CD14-positive monocyte (primary cell): ENCODE measurements at places on chromosomes 13 and 19.
A peak's percentile ranks its signal among the peaks of the same experiment; 100 is the strongest.

- DNase-seq = no peak
Observed at GRCh38 chr19:30703645-30704044, 331.5 kb downstream of the ZNF536 start.

GRCh38 chr13:40910324-40911050, 108.6 kb downstream of the ELF1 start:
- no peak for DNase-seq

- DNase-seq = no peak
Observed at GRCh38 chr19:50478901-50479715, 2.5 kb upstream of the GARIN5A start.

GRCh38 chr19:29409076-29409862, 116.5 kb upstream of the VSTM2B start:
- DNase-seq = no peak

DNA sequence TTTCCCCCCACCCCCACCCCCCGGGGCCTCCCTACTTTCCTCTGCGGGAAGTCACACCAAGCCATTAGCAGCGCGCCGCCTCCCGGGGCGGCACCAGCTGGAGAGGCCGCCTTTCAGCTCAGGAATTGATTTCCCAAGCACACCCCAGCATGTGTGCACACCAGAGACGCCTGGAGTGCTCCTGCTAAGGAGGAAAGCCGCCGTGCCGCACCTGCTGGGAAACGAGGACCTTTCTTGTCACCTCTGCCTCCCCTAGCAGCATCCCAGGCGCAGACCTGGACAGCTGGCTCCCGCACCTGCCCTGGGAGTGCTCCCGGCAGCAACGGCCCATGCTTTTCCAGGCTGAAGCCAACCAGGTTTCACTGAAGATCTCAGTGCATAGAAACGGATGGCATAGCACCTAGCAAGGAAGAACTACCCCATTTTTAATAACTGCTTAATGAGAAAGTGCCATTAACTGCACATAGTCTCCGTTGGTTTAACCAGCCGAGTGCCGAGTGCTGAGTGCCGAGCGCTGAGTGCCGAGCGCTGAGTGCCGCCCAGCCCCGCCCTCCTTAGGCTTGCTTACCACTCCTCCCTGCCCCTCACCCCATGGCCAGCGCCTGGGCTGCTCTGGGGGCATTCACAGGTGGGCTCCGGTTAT, 165.0 kb downstream of the USP12 start:
- DNase-seq = no peak

GRCh38 chr19:58361900-58362271, 665 bp downstream of the ZNF497 start:
- DNase-seq = peak; percentile 26

DNA sequence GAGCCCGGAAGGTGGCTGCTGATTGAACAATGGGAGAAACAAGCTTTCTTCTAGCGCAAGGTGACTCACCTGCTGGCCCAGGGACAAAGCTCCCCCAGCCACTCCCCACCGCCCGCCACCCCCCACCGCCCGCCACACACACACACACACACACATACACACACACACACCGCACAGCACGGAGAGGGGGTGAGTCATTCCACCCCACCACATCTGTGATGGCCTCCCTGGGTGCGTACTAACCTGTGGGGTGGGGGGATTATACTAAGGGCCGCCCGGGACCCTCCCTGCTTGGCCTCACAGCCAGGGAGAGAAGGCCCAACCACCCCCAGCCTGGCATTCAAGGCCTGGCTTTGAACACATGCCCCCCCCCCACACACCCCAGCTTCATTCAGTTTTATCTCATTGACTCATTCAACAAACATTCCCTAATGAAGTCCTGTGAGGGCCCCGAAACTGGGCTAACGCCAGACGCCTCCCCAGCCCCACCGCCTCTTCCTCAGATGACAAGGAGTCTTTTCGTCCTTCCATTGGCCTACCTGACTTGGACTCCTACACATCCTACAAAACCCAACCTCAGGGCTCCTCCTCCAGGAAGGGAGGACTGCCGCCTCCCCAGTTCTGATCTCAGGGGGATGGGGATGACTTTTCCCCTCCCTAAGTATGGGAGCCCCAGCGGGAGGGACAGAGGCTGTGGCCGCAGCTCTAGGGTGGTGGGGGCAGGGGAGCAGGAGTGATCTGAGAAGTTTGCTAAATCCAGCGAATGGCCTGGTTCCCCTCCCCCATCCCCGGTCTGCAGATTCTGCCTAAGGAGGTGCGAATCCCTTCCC, 5.8 kb upstream of the ONECUT3 start:
- DNase-seq = no peak

GRCh38 chr13:110388108-110388943, 81.2 kb downstream of the COL4A2 start:
- no peak for DNase-seq
